GM12892 (cell line): ENCODE measurements at places on chromosomes 12 and 14.

GRCh38 chr12:128259556-128260070, 7.4 kb upstream of the TMEM132C start:
- DNase-seq, result no peak

- no peak for DNase-seq
Measured at GRCh38 chr14:97543221-97543620, 746.0 kb downstream of the VRK1 start.

- DNase-seq, result no peak
Measured at GRCh38 chr14:32421781-32422180, 92.7 kb downstream of the AKAP6 start.

GRCh38 chr12:8722286-8722800, 24.6 kb downstream of the RIMKLB start:
- no peak for DNase-seq

GRCh38 chr12:2270846-2271245, 218.1 kb downstream of the CACNA1C start:
- DNase-seq, result no peak

DNA sequence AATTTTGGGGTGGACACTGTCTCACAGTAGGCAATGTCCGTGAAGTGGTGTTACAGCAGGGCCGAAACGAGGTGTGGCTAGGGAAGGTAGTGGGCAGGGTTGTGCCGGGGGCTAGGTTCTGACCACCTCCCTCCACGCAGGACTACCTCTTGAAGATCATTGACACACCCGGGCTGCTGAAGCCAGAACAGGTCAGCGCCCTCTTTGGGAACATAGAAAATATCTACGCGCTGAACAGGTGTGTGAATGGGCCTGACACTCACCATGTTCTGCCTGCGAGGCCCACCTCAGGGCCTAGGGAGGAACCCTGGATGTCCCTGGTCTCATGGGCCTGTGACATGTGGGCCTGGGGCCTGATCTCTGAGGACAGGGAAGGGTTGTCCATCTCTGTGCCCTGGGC, 24.6 kb downstream of the PLEKHG3 start:
- no peak for DNase-seq

DNA sequence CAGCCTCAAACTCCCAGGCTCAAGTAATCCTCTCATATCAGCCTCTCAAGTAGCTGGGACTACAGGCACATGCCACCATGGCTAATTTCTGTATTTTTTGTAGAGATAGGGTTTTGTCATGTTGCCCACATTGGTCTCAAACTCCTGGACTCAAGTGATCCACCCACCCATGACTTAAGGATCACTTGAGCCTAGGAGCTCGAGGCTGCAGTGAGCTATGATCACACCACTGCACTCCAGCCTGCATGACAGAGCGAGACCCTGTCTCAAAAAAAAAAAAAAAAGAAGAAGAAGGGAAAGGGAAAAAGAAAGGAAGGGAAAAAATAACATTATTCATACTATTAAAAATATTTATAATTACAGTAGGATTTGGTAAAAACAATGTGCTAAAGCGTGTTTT, 19.2 kb downstream of the EPS8 start:
- no peak for DNase-seq

- DNase-seq, result no peak
Measured at GRCh38 chr12:107645630-107646333, 39.8 kb upstream of the PWP1 start.

GRCh38 chr12:100574187-100575074, 947 bp downstream of the GAS2L3 start:
- DNase-seq, result no peak

GRCh38 chr12:18951218-18951617, 178.3 kb upstream of the PLEKHA5 start:
- DNase-seq, result no peak

DNA sequence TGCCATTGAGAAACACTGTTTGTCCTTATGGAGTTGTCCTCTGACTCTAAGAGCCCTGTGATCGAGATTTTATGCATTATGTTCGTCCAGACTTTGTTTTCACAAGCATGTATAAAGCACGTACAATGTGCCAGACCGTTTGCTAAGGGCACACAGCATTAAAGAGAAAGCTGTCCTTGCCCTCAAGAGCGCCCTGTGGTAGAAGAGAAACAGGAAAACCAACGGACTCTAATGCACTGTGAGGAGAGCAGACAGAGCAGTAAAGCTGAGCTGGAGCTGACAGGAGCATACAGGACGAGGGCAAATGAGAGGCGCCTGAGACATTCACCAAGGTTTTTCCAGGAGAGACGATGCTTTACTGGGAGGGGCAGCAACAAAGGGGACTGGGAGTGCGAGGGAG, 66.2 kb upstream of the OVCH1 start:
- no peak for DNase-seq

GRCh38 chr12:64891629-64892028, 67.2 kb downstream of the TBC1D30 start:
- DNase-seq, result no peak

GRCh38 chr14:22819151-22819988, 4.1 kb upstream of the SLC7A7 start:
- DNase-seq, result no peak

DNA sequence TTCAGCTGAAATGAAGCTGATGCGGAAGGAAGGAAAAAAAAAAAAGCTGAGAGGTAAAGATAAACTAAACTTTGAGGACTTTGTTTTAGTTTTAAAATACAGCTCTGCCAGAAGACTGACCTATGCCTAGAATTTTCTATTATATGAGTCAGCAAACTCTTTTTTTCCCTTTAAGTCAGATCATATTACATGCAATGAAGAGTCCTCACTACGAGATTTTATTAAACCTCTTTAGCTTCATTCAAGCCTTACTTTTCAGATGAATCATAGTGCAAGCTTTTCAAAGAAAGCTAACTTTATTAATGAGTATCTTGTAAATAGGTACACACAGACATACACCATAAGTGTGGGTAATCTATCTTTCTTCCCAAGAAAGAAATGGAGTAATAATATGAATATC, 57.8 kb upstream of the FSCB start:
- no peak for DNase-seq

- DNase-seq, result no peak
Measured at GRCh38 chr12:1203735-1204019, 212.7 kb downstream of the ERC1 start.

DNA sequence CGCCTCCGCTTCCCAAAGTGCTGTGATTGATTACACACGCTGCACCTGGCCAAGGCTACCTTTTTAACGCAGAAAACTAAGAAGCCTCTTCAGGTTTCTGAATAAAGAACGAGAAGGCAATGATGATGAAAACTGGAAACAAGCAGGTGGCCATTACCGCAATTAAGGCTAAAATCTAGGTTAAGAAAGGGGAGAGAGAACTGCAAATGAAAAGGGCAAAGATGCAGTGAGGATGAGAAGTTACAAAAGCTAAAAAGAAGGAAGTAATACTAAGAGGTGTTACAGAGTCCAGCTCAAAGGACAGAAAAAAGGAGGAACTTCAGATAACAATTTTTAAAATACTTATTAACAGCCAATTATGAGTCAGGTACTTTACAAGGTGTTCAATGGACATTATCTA, 79.7 kb downstream of the DUSP16 start:
- DNase-seq, result no peak

DNA sequence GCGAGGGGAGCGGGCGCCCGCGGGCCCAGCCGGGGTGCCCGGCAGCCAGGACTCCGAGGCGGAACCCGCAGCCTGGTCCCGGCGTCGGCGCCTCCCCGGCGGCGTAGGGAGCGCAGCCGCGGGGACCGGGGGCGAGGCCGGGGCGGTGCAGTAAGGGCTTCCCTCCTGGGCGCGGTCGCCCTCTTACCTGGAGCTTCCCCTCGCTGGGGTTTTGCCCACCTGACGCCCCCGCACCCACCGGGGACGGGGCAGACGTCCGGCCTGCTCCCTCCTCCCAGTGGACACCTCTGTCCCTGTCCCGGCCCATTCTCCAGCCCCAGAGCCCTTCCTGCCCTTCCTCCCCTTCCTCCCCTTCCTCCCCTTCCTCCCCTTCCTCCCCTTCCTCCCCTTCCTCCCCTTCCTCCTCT, 413 bp upstream of the TUBA1C start:
- DNase-seq, result peak; percentile 52
